ENCODE measurements at places on chromosomes 5 and 9.

GRCh38 chr9:22244139-22245011, 202.2 kb upstream of the DMRTA1 start:
- peak; percentile 51 for DNase-seq

- DNase-seq: no peak
Measured at GRCh38 chr5:131321066-131321465, 57.2 kb downstream of the CDC42SE2 start.

DNA sequence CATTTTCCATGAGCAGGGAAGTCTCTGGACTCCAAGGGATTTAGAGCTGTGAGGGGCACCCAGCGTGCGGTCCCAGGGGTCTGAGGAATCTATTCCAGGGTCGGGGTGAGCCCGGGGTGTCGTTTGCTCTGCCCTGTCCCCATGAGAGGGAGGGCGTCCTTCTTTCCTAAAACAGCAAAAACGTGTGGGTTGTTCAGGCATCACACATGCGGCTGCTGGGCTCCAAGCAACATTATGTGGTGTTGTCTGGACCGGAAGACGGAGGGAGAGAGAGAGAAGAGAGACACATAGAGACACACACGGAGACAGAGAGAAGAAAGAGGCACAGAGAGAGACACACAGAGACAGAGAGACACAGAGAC, 42.7 kb upstream of the COL5A1 start:
- DNase-seq: no peak

DNA sequence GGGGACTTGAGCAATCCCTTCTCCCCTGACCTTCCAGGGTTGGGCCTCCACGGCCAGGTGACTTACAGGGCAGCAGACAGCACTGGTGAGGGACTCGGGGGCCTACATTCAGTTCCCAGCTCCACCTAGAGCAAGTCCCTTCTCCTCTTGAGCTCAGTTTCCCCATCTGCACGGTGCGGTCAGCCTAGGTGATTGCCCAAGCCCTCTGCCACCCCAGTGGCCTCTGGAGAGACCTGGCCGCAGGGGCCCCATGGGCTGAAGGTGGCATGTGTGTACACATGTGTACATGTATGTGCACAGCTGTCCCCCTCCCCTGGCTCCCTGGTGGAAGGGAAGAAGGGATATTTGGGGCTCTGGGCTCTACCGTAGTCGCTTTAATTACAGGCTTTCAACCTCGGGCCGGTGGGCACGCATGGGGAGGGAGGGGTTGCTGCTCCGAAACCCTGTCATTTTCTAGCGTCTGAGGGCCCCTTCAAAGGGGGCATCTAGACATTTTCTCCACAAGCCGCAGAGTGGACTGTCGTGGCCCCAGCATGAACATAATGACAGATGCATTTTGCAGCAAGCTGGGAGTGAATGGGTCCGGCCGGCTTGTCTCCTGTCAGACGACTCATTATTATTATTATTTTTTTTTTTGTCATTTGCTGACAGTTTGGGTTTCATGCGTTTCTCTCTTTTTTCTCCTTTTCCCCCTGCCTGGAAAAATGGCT, 44.0 kb downstream of the ASS1 start:
- no peak for DNase-seq

DNA sequence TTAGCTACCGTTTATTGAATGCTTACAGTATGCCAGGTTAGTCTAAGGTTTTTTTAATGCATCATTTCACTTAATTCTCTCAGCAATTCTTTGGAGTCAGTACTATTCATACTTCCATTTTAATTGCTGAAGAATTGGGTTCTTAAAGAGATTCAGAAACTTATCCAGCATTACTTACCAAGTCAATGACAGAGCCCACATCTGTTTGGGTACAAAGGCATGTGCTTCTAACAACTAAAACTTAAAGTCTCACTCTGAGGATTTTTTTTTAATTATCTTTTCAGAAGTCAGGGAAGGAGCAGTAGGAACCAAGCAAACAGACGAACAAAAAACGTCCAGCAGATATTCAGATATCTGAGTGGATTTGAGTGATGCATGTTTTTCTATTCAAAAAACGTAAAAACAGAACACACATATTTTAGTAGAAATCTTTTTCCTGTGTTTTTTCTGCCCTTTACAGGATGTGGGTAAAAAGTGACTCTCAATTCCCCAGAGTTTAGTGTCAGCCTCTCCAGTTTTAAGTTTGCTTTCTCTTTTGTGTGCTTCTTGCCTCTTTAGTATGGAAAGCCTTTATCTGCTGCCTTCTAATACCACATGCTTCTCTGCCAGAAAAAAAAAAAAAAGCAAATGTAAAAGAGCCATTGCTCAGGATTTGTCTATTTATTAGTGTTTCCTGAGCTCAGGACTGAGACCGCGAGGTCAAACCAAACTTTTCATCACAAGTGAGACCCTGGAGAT, 118.0 kb downstream of the PRKACG start:
- peak; percentile 21 for DNase-seq

GRCh38 chr5:105504-106070, 13.6 kb downstream of the PLEKHG4B start:
- no peak for DNase-seq

- no peak for DNase-seq
Measured at GRCh38 chr9:79020276-79020675, 551.5 kb upstream of the TLE4 start.

DNA sequence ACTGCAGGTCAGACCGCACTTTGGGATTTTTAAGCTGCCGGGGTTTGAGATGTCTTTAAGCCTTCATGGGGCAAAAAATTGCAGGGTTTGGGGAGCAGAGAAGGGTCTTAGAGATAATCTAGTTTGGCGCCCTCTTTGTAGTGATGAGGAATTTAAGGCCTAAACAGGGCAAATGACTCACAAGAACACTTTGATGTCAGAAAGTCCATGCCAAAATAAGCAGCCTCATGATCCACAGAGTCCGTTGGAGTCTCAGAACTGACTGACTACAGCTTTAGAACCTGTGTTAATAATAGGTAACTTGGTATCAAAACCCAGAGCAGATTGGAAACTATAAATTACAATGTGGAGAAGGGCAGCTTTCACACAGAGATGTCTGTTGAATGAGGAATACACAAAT, 35.9 kb upstream of the PTGS1 start:
- DNase-seq: no peak

DNA sequence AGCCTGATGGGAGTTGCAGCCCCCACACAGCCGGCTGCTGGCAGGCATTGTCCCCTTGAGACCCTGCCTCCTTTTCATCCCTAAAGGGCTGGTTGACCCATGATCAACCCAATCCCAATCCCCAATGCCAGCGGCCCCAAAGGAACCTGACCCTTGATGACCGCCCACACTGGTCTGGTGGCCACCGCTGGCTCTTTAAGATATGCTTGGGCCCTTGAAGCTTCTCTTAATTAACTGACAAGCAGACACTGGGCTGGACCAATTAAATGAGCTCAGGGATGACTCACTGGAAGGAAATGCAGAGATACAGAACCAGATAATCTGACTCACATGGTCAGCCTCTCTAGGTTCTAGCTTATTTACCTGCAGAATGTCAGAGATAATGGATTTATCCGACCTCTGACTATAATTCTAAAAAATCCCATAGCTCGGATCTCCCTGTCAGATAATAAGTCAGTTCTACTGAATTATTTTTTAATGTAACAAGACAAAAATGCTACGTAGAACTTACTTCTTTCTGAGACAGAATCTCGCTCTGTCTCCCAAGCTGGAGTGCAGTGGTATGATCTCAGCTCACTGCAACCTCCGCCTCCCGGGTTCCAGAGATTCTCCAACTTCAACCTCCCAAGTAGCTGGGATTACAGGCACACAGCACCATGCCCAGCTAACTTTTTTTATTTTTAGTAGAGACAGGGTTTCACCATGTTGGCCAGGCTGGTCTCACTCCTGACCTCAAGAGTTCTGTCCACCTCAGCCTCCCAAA, 11.1 kb upstream of the MLANA start:
- DNase-seq: no peak
